NCI-H1105 (cell line): ENCODE measurements at places on chromosomes 13 and 19.

DNA sequence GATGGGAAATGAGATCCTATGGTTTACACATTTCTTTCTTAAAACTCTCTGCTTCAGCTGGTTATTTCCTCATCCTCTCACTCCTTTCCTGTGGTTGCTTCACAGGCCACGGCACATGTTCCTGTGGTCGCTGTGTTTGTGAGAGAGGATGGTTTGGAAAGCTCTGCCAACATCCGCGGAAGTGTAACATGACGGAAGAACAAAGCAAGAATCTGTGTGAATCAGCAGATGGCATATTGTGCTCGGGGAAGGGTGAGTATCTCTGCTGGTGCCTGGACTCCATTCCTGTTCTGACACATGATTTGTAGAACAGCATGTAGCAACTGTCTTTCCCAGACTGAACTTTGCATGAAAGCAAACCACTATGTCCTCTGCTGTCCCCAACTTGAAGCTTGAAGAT is 254.2 kb downstream of the ITGBL1 start:
- no peak for DNase-seq

DNA sequence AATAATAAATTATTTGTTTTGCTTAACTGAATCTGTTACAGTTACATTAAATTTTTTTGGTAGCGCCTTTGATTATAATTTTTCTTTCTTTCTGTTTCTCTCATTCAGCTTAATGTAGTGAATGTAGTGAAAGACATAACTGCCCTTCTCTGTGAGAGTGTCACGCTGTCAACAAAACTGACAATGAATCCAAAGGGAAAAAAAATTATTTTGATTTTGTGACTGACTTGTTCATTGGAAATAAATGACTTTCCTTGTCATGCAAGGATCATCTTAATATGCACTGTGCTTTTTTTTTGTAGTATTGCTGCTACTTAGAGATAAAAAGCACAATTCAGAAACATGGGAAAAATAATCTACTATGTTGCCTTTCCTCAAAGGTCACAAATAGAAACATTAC is 1196.4 kb downstream of the PCDH17 start:
- DNase-seq, result no peak

GRCh38 chr13:109672545-109672944 is 113.8 kb downstream of the IRS2 start:
- DNase-seq, result no peak

DNA sequence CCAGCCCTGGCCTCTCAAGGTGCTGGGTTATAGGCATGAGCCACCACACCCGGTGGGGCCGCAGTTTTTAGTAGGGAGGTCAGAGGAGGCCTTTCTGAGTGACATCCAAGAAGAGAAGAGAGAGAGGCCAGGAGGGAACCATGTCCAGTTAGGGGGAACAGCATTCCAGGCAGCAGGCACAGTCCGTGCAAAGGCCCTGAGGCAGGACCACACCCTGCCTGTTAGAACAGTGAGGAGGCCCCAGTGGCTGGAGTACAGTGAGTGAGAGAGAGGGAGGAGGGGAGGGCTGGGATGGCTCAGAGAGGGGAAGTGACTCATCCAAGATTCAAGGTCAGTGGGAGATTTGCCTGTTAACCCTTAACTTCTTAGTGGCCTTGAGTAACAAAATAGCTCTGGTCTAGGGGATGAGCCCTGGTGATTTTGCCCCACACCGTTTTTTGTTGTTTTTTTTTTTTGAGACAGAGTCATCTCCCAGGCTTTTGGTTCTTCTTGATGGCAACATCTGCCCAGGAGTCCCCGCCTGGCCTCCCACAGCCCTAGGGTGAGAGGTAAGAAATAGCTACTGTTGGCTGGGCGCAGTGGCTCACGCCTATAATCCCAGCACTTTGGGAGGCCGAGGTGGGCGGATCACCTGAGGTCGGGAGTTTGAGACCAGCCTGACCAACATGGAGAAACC is 2.7 kb upstream of the PLIN3 start:
- no peak for DNase-seq

GRCh38 chr13:98909016-98909415 is 68.8 kb downstream of the DOCK9 start:
- DNase-seq, result no peak

- no peak for DNase-seq
Observed at GRCh38 chr13:101783554-101783953, 331.1 kb downstream of the ITGBL1 start.

DNA sequence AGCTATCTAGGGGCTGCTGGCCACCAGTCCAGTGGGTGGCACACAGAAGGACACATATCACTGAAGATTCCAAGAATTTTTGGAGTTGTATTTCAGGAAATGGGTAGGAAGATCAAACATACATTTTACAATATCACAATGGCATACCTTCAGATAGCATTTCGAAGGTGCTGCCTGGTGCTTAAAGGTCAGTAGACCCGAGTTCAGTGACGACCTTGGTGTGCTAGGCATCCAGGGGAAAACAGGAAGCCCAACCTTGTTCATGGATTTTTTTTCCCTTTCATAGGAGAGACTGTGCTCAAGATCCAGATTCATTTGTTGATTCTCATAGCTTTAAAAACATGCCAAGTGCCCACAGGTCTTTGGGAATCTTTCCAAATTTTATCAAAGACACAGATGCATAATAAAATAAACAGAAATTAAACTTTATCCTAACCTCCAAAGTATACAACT is 51.0 kb upstream of the RCBTB2 start:
- no peak for DNase-seq

DNA sequence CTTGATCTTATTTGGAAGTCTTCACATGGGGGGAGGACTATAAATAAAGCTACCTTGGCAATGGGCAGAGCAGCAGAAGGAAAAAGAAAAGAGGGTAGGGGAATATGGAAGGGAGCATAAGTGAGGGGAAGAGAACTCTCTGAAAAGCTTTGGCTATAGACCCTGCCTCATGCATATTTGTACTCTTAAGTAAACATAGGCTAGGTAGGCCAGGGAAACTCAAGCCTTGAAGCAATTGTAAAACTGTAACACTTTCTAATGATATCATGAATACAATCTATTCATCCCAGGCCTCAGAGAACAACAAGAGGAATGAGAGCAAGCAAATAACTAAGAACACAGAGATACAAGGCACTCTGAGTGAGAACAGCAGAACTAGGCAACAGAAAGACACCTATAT is 20.4 kb downstream of the MYCBP2 start:
- no peak for DNase-seq

GRCh38 chr19:48873476-48874302 is 1.5 kb downstream of the PPP1R15A start:
- no peak for DNase-seq

DNA sequence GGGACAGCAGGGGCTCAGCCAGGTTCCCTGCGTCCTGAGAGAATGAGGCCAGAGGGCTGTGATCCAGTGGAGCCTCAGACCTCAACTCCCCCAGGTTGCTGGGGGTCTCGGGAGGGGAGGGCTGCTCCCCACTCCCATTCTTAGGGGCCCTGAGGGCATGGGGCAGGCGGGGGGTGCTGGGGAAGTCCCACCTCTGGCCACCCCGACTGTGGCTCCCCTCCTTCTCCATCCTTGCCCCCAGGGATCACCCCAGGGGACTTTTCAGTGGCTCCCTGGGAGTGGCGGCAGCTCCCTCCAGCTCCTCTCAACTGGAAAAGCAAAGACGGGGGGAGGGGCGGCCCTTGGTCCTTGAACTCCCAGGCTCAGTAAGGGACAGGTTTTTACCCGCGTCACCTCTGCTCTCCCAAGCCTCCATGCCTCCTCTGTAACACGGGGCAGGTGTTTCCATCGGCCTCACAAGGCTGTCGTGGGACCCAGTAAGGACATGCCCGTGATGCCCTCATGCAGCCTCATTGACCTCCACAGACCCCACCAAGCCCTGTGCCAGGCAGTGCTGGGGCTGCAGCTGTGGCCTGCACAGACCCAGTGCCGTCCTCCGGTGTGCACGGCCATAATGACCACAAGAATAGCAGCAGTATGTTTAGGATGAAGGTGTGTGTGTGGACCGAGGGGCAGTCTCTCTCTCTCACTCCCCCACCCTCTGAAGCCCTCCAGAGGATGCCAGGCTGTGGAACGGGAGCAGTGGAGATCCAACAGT is 11.6 kb upstream of the TOMM40 start:
- no peak for DNase-seq

DNA sequence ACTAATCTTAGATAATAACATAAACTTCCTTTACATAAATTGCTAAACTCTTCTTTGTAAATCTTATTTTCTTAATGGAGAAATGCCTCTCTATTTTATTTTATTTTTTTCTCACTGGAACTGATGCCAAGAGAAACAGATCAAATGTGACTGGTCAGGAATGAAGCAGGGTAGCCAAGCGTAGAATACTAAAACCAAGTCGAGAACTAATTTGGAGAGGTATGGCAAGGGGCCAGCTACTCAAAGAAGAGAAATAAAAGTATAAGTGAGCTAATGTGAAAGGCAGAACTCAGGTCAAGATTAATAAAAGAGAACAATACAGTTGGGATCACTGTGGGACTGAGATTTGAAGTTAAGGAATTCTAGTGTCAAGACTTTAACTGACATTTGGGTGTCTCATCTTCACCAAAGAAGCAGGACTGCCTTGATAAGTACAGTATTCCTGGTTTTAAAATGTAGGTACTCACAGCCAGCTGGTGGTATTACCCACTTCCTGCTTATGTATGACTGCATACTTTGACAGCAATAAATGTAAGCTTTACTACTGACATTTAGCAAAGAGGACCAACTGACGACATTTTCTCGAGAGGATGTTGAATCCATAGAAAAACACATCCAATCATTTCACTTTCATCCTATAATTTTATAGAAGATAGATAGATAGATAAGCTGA is 1192.2 kb downstream of the EFNB2 start:
- DNase-seq, result no peak

DNA sequence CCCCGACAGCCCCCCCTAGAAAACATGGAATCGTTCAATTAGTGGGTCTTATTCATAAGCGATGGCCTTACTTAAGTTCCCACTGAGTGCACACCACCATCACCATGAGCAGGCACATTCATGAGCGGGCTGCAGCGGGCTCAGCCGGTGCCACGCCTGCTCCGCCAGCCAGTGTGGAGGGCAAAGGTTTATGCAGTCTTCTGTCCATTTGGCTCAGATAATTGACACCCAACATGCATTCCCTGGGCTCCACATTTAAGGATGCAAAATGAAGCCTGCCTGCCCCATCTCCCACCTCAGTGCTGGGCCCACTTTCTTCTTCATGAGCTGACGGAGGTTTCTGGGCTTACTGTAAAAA is 12.1 kb downstream of the C19orf12 start:
- DNase-seq, result no peak

DNA sequence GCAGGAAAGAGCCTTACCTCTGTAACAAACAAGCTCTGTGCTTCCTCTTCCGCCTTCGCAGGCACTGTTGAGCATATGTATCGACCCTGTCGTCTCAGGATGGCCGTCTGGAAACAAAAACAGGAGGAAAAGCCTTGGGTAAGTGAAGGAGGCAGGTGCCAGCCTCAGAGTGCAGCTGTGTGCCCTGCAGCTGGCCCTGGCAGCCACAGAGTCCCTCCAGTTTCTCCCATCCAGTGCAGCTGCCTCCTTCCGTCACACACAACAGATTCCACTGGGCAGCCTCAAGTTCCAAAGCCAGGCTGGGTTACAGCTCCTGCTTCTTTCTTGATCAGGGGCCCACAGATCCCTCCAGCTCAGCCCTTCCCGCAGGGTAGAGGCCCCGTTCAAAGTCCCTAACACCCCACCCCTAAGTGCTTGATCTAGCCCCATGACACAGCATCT is 47.7 kb downstream of the DOCK9 start:
- no peak for DNase-seq

- no peak for DNase-seq
Observed at GRCh38 chr13:73833325-73834070, 300.7 kb downstream of the KLF12 start.

DNA sequence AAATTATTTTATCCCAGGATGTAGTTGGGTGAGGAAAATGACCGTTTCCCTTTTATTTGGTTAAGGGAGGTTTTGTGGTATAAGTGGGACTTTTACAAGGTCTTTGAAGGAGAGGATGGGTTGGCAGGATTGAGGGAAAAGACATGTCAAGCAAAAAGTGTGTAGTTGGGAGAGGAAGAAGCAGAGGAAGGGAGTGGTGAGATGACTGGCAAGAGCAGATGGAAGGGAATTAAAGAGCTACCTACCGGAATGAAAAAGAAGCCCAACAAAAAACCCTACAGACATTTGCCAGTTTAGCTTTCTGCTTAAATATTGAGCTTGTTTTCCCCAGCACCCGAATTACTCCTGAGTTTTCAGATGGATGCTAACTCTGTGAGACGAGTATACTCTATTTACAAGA is 19.6 kb downstream of the FRY start:
- DNase-seq, result no peak

GRCh38 chr19:22422211-22422610 is at the start of gene ZNF98:
Gene ZNF98 (minus strand): TSS chr19:22422346. CDS start chr19:22422224, 122 bp downstream.
- DNase-seq, result no peak

GRCh38 chr19:2249880-2250765 is 1.0 kb downstream of the AMH start:
- no peak for DNase-seq

DNA sequence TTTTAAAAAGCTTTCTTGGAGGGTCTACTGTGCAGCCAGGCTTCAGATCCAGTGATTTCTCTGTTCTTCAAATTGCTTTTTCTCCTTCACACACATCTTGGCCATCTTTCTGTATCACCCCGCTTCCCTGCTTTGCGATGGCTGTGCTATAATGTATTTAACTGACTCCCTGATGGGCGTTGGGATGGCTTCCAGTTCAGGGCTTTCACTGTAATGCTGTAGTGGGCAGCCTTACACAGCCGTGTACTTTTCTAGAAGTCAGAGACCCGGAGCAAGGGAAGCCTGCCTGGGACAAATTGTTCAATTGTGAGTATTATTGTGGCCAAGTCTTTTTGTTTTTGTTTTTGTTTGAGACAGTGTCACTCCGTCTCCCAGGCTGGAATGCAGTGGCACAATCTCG is 19.4 kb upstream of the PAK4 start:
- DNase-seq, result no peak

- no peak for DNase-seq
Observed at GRCh38 chr13:79227418-79227817, 178.6 kb downstream of the RBM26 start.
